ENCODE measurements at places on chromosomes 5 and 9.

DNA sequence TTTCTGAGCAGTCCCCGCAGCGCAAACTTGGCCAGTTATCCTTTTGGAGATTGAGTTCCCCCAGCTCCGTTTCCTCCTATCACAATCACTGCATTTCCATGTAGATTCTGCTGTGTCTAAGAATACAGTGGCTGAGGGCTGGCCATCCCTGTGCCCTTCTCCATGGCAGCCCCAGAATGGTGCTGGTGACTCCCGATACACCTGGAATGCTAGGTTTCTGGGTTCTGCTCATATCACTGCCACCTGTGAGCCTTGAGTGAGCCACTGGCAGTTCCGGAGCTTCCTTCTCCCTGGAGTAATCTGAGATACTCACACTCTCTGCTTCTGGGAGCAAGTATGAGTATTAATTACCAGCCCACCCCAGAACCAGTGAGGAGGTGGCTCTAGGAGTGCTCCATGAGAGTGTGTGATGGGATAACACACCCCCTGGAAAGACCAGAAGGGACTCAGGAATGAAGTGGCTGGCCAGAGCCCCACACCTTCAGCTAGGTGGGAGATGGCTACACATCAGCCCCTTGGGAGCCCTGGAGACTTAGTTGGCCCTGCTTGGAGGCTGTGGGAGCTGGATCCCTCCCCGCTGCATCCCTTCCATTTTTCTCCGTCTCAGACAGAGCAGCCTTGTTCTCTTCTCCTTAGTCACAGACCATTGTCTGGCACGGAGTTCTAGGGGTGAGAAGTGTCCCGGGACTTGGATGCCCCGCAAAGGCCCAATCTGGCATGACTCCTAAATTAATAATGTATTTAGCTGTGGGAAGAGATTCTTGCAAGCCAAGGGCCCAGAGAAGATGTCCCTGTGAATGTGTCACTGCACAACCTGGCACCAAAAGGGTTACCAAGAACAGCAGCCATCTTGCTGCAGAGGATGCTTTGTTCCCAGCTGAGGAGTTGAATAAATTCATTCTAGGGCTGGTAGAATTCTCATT lies 4.9 kb downstream of the PCDHGC5 start:
- DNase-seq, result no peak

DNA sequence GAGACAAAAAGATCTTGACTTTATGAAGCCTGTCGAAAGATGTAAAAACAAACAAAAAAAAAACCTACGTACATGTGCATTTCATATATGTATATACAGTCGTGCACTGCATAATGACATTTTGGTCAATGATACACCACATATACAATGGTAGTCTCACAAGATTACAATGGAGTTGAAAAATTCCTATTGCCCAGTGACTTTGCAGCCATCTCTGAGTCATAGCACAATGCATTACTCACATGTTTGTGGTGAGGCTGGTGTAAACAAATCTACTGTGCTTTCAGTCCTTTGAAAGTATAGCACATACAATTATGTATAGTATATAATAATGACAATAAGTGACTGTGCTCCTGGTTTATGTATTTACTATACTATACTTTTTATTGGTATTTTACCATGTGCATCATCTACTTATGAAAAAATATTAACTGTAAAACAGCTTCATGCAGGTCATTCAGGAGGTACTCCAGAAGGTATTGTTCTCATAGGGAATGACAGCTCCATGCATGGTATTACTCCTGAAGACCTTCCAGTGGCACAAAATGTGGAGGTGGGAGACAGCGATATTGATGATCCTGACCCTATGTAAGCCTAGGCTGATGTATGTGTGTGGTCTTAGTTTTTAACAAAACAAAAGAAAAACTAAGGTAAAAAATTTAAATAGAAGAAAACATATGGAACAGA lies 73.7 kb upstream of the FST start:
- no peak for DNase-seq

DNA sequence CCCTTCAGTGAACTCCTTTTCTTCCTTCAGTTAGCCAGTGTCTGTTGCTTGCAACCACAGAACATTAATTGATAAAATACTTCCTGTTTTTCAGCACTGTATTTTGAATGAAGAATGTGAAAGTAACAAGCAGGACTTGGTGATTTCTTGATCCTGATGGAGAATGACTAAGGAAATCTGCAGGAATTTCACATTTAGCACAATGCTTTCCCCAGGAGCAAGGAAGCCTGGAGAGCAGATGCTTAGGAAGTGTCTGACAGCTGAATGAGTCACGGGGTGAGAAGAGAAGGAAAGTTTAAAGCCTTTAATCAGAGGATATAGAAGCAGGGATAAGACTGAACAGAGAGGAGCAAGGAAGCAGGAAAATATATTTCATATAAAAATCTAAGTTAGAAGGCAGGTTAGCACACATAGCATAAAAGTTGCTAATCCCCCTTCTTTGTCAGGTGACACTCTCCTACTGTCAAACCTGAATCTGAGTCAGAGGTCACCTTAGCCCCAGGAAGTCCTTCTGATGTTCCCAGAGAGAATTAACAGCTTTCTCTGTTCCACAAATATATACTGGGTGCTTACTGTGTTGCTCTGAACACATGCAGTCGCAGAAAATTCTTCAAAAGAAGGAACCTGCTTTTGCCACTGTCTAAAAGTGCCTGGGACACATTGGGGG lies 59.7 kb downstream of the GNA14 start:
- DNase-seq, result no peak

DNA sequence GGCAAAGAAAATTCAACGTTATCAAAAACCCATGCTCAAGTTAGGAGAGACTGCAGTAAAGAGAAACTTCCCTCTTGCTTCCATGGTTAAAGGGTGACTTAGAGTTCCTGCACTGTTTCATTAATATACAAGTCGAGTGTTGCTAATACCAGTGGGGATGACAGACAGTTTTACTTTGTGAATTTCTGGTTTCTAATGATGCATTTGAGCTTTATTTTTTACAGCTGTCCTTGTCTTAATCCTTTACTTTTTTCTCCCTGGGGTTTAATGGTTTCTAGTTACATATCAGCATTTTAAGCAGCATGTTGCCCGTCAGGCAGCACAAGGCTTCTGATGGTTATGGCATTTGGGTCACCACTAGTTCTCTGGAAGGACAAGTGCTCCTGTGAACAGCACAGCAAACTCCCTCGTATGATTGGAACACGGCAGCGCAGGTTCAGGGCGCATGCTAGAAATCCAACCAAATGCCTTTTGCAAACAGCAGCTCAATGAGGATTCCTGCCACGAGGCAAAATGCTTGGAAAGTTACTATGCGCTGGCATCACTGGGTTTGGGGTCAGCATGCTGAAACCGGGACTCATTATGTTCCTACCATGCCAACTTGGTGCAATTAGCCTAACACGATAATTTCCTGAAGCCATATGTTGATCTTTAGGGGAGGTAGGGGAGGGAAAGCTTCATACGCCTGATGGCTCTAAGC lies 463.8 kb downstream of the BNC2 start:
- DNase-seq, result no peak

DNA sequence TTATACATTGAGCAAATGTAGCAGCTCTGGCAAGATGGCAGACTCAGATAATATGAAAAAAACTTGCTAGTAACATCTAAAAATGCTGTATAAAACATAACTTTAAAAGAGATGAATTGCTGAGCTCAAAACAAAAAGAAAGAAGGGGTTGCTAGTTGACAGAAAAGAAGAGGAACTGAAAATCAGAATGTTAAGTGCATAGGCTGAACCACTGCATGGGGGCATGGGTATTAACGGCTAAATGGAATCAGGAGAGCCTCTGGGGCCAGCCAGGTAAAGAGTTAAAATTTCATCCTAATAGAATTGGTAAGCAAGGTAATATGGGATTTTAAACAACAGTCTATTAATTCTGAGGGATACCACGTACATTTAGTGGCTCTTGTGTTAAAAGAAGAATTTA lies 146.8 kb downstream of the SMC2 start:
- no peak for DNase-seq

DNA sequence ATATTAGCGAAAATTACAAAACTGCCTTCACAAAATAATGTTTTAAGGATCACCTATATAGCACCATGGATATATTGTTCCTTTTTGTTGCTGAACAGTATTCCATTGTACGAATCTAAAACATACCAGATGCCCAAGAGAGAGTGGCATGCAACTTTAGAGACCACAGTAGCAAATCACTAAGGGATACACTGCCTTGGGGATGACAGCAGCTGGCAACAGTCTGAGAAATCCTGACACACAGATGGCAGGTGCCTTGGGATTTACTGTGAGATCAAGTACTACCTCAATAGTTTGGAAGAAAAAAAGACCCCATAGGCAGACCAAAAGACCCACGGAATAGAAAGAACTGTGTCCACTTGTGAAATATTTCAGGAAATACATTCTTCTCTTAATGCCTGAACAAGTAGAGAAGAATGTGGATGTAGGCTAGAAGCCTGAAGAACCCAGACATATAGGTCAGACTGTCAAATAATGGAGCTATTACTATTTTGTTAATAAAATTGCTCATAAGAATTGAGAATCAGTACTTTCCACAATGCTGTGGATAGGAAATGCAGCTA lies 53.4 kb downstream of the PLPP1 start:
- DNase-seq, result no peak

Data from WERI-Rb-1 (cell line).